T-helper 17 cell (primary cell): ENCODE measurements at places on chromosomes 7 and 10. TPM values are rescaled to one million over a fixed set of nuclear protein-coding genes. Genes with fewer than 3 reads are reported as not detected.

DNA sequence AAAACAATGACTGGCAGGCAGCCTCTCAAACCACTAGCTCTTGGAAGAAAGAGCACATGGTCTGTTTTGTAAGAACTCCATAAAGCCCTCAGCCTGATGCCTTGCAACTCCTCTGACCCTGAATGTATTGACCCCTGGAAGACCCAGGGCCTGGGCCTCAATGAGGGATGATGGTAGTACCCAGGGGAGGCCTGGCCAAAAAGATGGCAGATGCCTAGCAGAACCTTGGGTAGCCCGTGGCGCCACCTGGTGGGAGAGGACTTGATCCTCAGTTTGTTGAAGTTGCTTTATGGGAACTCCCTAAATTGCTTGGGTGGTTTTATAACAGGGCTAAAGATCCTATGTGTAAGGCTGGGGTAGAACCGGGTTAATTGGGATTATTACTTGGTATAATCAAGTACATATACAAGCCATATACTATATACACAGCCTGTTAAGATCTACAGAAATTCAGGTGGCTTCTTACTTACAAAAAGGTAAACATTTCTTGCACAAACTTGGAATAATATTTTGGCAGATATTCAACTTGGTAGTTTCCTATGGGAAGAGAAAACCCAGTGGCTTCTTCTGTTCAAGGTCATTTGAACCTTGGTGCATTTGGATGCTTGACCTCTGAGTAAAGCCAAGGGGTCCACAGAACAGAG lies 95.8 kb upstream of the CACUL1 start:
- peak; percentile 24 for DNase-seq

DNA sequence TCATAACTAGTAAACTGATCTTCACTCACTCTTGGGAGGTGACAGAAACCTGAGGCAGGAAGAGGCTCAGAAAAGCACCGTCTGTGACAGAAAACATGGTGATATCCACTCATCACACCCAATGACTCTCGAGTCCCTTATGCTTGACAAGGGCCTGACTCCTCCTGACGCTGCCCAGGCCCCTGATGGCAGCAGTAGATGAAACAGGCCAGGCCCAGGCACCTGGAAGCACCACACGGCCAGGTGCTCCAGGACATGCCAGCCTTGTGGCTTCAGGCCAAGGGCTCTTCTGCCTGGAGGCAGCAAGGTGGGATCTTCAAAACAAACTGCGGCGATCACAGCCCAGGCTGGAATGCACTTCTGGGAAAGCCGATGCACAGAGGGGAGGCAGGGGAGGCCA lies 89.3 kb downstream of the MAD1L1 start:
- no peak for DNase-seq

DNA sequence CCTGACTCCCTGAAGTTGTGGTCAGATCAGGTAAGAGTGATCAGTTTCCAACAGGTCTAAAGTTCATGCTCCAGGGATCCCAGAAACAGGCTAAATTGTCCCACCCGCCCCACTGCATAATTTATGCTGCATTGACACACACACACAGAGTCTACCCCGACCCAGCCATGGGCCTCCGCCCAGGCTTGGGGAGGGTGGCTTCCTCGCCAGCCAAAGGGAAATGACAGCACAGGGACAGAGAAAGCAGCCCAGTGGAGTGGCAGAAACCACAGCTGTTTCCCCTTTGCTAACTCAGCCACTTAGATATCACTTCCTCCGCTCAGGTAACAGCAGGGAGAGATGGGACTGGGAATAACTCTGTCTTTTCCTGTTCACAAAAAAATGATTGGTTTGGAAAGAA lies 9.4 kb downstream of the SH3PXD2A start:
- DNase-seq = peak; percentile 16

DNA sequence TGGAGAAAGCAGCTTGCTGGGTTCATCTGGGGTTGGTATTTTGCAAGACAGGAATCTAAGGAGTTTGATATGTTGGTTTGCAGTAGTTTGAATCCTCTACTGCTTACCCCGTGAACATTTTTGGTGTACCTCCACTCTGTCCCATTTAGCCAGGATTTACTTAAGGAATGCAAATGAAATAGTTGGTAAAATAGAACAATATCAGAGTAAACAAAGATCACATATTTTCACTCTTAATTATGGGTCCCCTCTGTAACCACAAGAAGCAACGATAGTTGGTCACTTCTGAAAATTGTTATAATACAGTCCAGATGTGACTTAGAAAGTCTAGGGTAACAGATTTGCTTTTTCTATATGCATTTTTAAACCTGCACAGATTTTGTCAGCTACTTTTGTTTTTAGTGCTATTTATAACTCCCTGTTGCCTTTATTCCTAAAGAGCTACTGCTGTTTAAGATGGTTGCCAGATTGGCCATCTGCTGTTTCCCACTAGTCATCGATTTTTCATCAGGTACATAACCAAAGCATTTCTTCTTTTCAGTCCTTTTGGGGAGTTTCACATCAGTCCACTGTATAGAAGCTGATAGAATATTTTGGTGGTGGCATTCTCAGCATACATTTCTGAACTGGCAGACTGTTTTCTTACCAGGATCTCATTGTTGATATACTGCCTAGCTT lies 37.6 kb downstream of the MAPK8 start:
- no peak for DNase-seq

DNA sequence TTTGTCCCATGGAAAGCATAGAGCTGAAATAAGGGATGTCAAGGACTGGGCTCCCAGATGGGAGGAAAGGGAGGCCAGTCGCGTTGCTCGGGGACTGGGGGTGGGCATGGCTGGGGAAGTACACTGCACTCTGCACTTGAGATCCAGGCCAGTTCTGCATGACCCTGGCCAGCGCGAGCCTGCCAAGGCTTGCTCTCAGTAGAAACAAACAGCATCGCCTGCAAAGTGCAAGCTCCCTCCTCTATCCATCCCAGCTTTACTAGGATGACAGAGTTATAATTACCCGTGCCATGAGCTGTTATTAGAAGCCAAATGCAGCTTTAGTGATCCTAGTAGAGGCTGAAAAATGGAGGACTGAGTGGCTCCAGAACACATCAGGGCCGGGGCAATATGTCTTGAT lies 43.9 kb upstream of the PDCD4 start:
- DNase-seq = no peak

- no peak for DNase-seq
Measured at GRCh38 chr7:121966935-121967332, 94.0 kb downstream of the PTPRZ1 start.

DNA sequence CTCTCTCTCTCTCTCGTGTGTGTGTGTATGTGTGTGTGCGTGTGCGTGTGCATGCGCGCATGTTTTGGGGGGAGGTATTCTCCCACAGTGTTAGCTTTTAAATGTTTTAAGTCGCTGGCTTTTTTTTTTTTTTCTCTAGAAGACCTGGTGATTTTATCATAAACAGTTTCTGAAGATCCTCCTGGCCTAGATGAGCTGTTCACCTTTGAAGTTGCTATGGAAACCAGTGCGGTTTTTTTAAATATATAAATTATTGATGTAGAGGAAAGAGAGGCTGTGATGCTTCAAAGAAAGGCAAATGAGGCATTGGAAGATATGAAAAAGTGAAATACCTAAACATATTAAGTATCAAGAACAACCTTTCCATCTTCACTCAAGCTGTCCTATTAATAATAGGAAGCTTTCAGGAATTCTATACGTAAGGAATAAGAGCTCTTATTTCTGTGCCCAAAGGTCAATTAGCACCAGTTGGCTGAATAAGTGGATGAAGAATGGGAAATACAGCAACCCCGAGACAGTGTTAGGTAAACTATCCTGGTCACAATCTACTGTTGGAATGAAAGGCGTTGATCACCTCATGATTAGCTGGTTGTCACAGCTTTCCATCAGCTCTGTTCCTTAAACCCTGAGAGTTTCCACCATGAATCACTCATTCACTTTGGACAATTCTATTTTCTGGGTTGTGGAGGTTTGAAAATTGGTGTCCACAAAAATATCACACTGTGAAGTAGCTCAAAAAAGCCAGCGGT lies 66.5 kb upstream of the SLC35G1 start:
- no peak for DNase-seq

DNA sequence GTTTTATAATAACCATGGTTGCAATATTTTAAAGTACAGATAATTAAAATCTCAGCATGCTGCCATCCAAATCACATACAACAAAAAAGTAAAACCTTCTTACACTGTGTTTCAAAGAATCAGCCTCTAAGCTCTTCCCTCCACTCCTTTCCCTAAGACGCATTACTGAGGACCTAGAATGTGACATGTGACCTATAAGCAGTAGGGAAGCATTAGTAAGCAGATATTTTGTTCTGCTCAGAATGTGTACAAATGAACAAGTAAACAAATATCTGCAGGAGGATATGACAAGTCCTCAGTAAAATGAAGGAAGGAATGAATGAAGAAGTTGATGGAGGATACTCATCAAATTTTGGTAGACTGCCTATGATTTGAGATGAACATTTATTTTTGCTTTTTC lies 49.1 kb downstream of the RAB11FIP2 start:
- no peak for DNase-seq

GRCh38 chr7:148987751-148988512 lies 40.4 kb downstream of the PDIA4 start:
- DNase-seq = no peak

GRCh38 chr10:27470885-27471284 lies 33.2 kb upstream of the RAB18 start:
- DNase-seq = no peak

DNA sequence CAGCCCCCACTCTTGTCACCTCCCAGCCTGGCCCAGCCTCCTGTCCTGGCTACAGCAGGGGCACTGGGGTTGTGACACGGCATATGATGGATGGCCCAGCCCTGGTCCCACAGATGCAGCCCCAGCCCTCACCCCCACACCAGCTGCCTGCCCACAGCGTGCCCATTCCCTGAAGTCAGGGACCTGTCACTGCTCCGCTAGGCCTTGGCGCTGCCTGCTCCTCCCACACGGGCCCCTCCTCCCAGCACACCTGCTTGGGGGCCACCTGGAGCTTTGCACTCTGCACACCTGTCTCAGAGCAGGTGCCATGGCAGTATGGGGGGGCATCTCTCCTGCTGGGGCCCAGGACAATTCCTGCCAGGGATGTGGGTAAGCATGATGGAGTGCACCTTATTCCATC lies 3.5 kb downstream of the GCK start:
- DNase-seq = no peak

CXCL12 gene
- total RNA-seq = 0.13 TPM

COL28A1 gene
- 0.10 TPM for total RNA-seq

EGR2 gene
- 4.8 TPM for total RNA-seq

ITPRID1 gene
- total RNA-seq = not detected

TMEM270 gene
- total RNA-seq = not detected
